H9 (cell line): ENCODE measurements at places on chromosomes 16 and 17. TPM values are rescaled to one million over a fixed set of nuclear protein-coding genes. Genes with fewer than 3 reads are reported as not detected.

Gene LRRC37B
- 17.9 and 19.1 TPM in 2 replicates for total RNA-seq

DNA sequence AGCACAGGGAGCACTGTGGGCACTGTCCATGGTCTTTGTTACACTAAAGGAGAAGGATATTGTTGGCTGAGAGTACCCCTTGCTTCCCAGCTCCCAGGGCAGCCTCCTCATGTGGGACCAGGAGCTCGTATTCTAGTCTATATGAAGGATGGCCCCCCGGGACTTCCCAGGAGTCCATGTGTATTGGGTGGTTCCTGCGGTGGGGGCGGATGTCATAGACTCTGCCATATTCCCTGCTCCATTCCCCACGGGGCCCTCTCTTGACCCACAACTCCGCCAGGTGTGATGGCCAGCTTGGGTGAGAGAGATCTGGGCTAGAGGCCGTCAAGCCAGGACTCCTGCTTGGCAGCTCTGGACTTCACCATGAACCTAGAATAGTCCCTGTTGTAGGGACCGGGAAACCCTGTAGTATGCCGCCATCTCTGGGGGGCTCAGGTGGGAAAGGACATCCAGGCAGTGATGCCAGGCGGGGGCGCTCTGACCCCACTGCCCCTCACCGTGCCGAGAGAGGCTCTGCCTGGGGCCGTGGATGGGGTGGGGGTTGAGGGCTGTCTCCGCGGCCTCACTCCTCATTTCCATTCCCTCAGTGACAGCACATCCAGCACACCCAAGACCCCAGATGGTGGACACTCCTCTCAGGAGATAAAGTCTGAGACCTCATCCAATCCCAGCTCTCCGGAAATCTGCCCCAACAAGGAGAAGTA is 37.8 kb downstream of the OR1D5 start:
- H3K36me3 ChIP-seq: peaks cover 54% of the 10 kb centered on the region
- no peak overlapping the region for H3K27ac ChIP-seq
- no peaks in the 10 kb centered on the region for H3K27me3 ChIP-seq
- no peaks in the 10 kb centered on the region for H3K4me1 ChIP-seq
- H3K4me3 ChIP-seq: no peak overlapping the region

- H3K36me3 ChIP-seq: no peaks in the 10 kb centered on the region
- H3K4me1 ChIP-seq: no peaks in the 10 kb centered on the region
- no peak overlapping the region for H3K27ac ChIP-seq
- H3K27me3 ChIP-seq: no peaks in the 10 kb centered on the region
- no peak for DNase-seq
Measured at GRCh38 chr17:69246726-69247375, 18.2 kb upstream of the ABCA10 start.

Gene ABCA8
- not detected in 2 replicates for total RNA-seq

Gene DBNDD1
- 86.8 and 87.3 TPM in 2 replicates for total RNA-seq

Gene ACLY
- total RNA-seq: 279 and 289 TPM in 2 replicates

DNA sequence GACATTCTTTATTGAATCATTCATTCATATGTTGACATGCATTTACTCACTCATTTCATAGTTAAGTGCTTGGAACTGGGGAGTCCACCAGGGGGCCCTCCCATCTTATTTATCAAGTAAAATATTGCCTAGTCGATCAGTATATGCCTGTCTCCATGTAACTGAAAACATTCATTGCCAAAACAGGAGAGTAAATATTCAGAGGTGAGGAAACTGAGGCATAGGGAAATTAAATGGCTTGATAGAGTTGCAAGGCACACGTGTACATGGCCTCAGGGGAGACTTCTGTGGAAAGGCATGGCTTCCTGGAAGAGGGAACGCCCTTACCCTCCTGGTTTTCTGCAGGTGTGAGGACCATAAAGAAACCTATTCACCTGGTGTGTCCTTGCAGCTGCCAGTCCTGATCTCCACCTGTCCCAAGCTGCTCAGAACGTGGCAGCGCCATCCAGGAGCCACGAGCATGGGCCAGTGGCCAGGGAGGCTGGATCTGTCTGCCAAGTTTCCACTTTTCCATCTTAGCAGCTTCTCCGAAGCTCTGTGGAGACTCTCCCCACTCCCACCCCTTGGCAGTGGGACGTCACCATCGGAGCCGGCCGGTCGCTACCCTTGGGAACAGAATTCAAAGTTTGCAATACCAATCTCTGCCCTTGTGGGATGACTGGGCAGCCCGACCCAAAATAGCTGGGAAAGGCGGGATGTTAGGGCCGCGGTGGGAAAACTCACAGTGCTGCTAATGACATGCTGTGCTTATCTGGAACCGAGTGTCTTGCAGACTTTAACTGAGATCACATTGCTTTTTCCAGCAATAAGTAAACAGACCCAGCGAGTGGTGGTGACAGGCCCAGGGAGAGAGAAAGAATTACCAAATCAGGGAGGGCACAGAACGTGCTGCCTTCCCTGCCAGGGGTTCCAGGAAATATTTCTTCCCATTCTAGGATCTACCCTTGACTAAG is 4.1 kb upstream of the C1QTNF1 start:
- H3K36me3 ChIP-seq: peaks cover 2% of the 10 kb centered on the region; the same call in 2 of the 3 replicates
- H3K27me3 ChIP-seq: peaks cover 29% of the 10 kb centered on the region; the same call in 1 of the 2 replicates
- no peak overlapping the region for H3K27ac ChIP-seq
- H3K4me3 ChIP-seq: no peak overlapping the region

- H3K36me3 ChIP-seq: peaks cover 38% of the 10 kb centered on the region
- no peak overlapping the region for H3K27ac ChIP-seq
Measured at GRCh38 chr17:31266042-31266441, 31.0 kb downstream of the OMG start.

DNA sequence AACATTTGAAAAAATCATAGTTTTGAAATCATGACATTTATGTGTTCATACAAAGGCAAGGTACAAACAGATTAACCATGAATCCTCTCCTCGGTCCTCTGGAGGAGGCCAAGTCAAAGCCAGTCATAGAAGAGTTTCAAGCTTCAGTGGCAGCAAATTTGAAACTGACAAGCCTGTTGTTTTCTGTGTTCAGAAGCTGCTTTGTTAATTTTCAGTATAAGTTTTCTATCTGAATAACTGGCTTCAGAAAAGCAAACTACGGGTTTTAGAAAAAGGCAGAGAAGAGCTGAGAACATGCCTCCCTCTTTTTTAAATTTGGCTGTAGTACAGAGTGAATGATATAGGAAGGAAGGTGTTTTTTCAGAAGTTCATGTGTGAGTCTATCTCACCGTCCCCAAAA is 79.6 kb upstream of the CLEC18B start:
- H3K27me3 ChIP-seq: no peaks in the 10 kb centered on the region
- H3K36me3 ChIP-seq: peaks cover 19% of the 10 kb centered on the region
- DNase-seq: no peak
- H3K4me3 ChIP-seq: no peak overlapping the region
- no peak overlapping the region for H3K27ac ChIP-seq

Gene MT1X
- 32.1 and 41.9 TPM in 2 replicates for total RNA-seq

- peaks cover 5% of the 10 kb centered on the region; the same call in 1 of the 2 replicates for H3K4me1 ChIP-seq
- H3K27ac ChIP-seq: no peak overlapping the region
- peaks cover 32% of the 10 kb centered on the region for H3K36me3 ChIP-seq
- DNase-seq: no peak
Measured at GRCh38 chr17:57375040-57375769, 118.9 kb downstream of the MSI2 start.

DNA sequence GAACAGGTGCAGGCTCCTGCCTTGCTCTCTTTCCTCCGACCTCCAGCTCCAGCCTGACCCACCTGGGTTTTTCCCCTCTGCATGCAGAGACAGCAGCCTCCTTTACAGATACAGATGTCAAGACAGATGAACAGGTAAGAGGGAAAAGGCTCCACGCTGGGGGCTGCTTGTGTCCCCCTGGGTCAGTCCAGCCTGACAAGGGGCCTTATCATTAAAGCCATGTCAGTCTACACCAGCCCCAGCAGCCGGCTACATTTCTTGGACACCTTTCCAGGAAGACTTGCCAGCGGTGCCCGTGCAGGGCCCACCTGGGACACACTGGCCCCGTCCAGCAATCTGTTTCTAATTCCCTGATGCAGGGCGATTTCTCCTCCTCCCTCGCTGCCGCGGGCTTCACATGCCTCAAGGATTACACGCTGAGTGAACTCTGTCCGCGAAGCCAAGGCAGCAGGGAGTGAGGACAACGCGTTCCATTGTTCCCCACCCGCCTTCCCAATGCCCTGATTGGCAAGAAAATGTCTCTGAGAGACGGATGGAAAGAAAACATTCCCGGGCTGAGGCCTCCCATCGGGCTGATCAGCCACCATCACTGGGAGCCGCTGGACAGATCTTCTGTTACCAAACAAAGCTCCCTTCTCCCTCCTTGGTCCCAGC is 184.7 kb downstream of the C16orf95 start:
- no peaks in the 10 kb centered on the region for H3K4me1 ChIP-seq
- H3K27ac ChIP-seq: no peak overlapping the region
- H3K36me3 ChIP-seq: peaks cover 2% of the 10 kb centered on the region
- no peaks in the 10 kb centered on the region for H3K27me3 ChIP-seq

DNA sequence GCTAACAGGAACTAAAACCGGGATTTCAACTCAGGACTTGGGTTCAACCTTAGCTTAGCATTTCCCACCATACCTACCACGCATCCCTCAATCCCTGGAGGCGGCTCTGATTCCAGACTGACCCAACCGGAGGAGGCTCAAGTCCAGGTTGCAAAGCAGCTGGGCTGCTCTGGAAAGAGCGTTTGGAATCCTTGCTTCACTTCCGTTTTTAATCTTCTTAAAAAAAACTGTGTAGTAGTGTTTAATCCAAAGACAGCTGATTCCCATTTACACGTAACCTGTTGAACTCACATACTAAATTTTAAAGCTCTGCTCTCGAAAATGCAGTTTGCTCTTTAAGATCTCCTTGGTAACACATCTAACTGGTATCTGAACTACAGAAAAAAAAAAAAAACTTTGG is 50.0 kb downstream of the NXN start:
- no peak overlapping the region for H3K4me3 ChIP-seq
- H3K27ac ChIP-seq: no peak overlapping the region
- DNase-seq: no peak
- H3K27me3 ChIP-seq: no peaks in the 10 kb centered on the region
- peaks cover 4% of the 10 kb centered on the region; the same call in 1 of the 2 replicates for H3K36me3 ChIP-seq

Gene DNAH17
- 0.13 and 0.33 TPM in 2 replicates for total RNA-seq

- no peak overlapping the region for H3K27ac ChIP-seq
- H3K27me3 ChIP-seq: no peaks in the 10 kb centered on the region
- no peaks in the 10 kb centered on the region for H3K4me1 ChIP-seq
- peak overlapping the region; percentile 87 for H3K4me3 ChIP-seq
Measured at GRCh38 chr17:1484676-1485422, 7.6 kb downstream of the MYO1C start.

Gene AANAT
- total RNA-seq: 0.15 and 0.55 TPM in 2 replicates

DNA sequence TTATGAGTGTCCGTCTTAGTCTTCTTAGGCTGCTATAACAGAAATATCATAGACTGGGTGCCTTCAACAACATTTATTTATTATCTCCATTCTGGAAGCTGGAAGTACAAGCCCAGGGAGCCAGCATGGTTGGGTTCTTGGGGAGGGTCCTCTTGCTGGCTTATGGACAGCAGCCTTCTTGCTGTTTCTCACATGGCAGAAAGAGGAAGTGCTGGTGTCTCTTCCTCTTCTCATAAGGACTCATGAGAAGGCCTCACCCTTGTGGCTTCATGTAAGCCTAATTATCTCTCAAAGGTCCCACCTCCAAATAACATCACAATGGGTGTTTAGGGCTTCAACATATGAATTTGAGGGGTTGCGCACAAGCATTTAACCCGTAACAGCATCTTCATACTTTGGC is 207.0 kb upstream of the COX10 start:
- no peaks in the 10 kb centered on the region for H3K27me3 ChIP-seq
- no peak overlapping the region for H3K4me3 ChIP-seq
- H3K27ac ChIP-seq: no peak overlapping the region
- H3K4me1 ChIP-seq: no peaks in the 10 kb centered on the region
- peaks cover 5% of the 10 kb centered on the region; the same call in 2 of the 3 replicates for H3K36me3 ChIP-seq

Gene CHMP6
- total RNA-seq: 23.4 and 25.0 TPM in 2 replicates

GRCh38 chr16:76176153-76176552 is 101.0 kb upstream of the CNTNAP4 start:
- H3K27ac ChIP-seq: no peak overlapping the region

- no peak overlapping the region for H3K27ac ChIP-seq
- no peaks in the 10 kb centered on the region for H3K27me3 ChIP-seq
- DNase-seq: no peak
- no peak overlapping the region for H3K4me3 ChIP-seq
Measured at GRCh38 chr16:13906168-13907089, 13.5 kb upstream of the ERCC4 start.

GRCh38 chr16:28326881-28327610 is 34.7 kb downstream of the SBK1 start:
- no peaks in the 10 kb centered on the region for H3K36me3 ChIP-seq
- H3K27ac ChIP-seq: no peak overlapping the region
- H3K27me3 ChIP-seq: no peaks in the 10 kb centered on the region
- peak; percentile 77 for DNase-seq
- H3K4me3 ChIP-seq: no peak overlapping the region

Gene CCL3
- total RNA-seq: not detected in 2 replicates

Gene USP32
- total RNA-seq: 73.5 and 74.7 TPM in 2 replicates

Gene FAM222B
- total RNA-seq: 76.1 and 77.1 TPM in 2 replicates

Gene DHRS7B
- total RNA-seq: 17.2 and 20.3 TPM in 2 replicates

Gene ANKRD40CL
- not detected in 2 replicates for total RNA-seq

- DNase-seq: no peak
- no peak overlapping the region for H3K27ac ChIP-seq
- no peaks in the 10 kb centered on the region for H3K27me3 ChIP-seq
- H3K4me3 ChIP-seq: no peak overlapping the region; the same call in 1 of the 2 replicates
- H3K36me3 ChIP-seq: no peaks in the 10 kb centered on the region
- peaks cover 11% of the 10 kb centered on the region for H3K4me1 ChIP-seq
Measured at GRCh38 chr17:17751489-17752088, 70.3 kb downstream of the RAI1 start.

GRCh38 chr16:30839523-30840227 is 52.7 kb upstream of the ZNF629 start:
- no peak overlapping the region for H3K4me3 ChIP-seq
- no peaks in the 10 kb centered on the region for H3K4me1 ChIP-seq
- H3K27me3 ChIP-seq: no peaks in the 10 kb centered on the region; the same call in 1 of the 2 replicates
- DNase-seq: no peak
- H3K36me3 ChIP-seq: no peaks in the 10 kb centered on the region; the same call in 2 of the 3 replicates
- H3K27ac ChIP-seq: no peak overlapping the region

DNA sequence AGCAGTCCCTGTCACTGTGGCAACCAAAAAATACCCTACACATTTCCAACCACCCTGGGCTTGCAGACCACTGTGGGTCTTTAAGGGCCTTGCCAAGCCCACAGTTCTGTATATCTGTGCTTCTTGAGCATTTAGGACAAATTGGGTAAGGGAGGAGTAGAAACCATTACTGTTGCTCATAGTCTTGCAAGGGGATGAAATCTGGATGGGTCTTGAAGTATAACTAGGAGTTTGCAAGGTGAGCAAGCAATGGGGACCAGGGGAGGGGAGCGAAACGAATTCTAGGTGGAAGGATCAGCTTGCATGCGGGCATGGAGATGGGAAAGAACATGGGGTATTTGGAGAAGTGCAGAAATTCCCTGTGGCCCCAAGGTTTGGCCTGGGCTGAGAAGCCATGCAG is 202.9 kb downstream of the RAB11FIP4 start:
- H3K4me3 ChIP-seq: no peak overlapping the region
- H3K4me1 ChIP-seq: no peaks in the 10 kb centered on the region
- no peak overlapping the region for H3K27ac ChIP-seq
- H3K36me3 ChIP-seq: no peaks in the 10 kb centered on the region
- no peak for DNase-seq

DNA sequence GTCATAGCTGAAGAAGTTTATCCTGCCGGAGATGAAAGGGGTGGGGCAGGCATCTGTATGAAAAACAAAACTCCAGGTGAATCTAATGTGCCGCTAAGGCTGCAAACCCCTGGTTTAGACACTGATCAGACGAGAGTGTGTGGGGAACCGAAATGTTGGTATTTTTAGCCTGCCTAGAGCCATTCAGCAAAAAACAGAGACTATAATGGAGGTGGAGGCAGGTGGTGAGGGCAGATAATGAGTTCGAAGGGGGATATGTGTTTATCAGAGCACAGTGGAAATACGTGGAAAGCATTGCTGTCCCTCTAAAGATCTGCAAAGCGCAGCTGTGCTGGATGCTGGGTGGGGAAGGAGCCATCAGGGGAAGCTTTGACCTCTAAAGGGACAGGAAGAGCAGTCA is 127.5 kb upstream of the WSCD1 start:
- no peaks in the 10 kb centered on the region for H3K27me3 ChIP-seq
- H3K27ac ChIP-seq: no peak overlapping the region
- no peak overlapping the region for H3K4me3 ChIP-seq
- no peak for DNase-seq
